Activated CD4-positive, CD25-positive, alpha-beta regulatory T cell (primary cell): ENCODE measurements at places on chromosomes 13 and 19.

- DNase-seq, result no peak
Measured at GRCh38 chr19:33064458-33064791, 263 bp downstream of the RHPN2 start.

DNA sequence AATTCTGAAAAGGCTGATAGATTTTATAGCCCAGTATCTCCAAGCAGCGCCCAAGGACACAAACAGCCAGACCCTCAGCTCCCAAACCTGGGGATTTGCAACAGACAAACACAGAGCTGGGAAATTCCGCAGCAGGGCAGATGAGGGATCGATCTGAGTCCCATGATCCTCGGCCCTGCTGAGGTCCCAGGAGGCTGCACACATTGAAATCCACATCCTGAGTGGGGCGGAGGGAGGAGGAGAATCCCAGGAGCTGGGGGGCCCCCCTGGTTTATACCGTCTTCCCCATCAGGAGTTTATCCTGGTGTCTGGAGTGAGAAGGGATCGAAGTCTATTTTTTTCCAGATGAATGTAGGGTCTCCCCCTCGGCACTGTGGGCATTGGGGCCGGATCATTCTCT is 49.3 kb downstream of the GNG7 start:
- no peak for DNase-seq

- DNase-seq, result no peak
Measured at GRCh38 chr19:38656171-38656981, 8.9 kb downstream of the ACTN4 start.

GRCh38 chr13:91904597-91904996 is 506.2 kb downstream of the GPC5 start:
- DNase-seq, result no peak

DNA sequence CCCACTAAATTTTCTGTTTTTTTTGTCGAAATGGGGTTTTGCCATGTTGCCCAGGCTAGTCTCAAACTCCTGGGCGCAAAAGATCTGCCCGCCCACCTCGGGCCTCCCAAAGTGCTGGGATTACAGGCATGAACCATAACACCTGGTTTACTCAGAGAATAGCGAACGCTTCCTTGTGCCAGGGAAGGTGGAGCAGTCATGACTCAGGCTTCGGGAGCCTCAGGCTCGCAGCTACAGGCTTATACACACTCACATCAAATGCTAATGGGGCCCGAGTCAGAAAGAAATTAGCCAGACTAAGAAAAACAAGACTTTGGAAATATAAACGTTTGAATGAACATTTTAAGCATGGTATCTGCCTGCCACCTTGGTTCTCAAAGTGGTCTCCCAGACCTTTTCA is 11.0 kb upstream of the TPT1 start:
- DNase-seq, result no peak
